ENCODE measurements at places on chromosomes 16 and 17. TPM values are rescaled to one million over a fixed set of nuclear protein-coding genes. Genes with fewer than 3 reads are reported as not detected.

RAB26 gene
- total RNA-seq: 44.9 TPM

CDH15 gene
- total RNA-seq: 3.8 TPM

DBNDD1 gene
- total RNA-seq: 60.2 TPM

DNA sequence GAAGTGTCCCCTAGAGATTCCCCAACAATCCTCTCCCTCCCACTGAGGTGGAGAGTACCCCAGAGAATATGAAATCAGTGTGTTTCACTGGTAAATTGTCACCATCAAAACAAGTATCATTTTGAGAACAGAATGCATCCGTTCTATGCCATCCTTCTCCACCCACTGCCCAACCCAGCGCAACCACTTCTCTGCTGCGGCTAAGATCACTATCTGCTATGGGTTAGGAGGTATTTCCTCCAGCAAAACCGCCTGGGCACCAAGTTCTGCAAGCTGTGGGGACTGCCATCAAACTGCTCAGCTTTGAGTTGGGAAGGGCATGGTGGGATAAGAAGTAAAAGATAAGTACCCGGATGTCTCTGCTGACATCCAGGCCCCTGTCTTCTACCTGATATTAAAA is 24.4 kb downstream of the CNTNAP1 start:
- H3K27ac ChIP-seq: no peak overlapping the region
- H3K4me1 ChIP-seq: no peaks in the 10 kb centered on the region
- no peak for DNase-seq
- no peaks in the 10 kb centered on the region for H3K27me3 ChIP-seq

DNA sequence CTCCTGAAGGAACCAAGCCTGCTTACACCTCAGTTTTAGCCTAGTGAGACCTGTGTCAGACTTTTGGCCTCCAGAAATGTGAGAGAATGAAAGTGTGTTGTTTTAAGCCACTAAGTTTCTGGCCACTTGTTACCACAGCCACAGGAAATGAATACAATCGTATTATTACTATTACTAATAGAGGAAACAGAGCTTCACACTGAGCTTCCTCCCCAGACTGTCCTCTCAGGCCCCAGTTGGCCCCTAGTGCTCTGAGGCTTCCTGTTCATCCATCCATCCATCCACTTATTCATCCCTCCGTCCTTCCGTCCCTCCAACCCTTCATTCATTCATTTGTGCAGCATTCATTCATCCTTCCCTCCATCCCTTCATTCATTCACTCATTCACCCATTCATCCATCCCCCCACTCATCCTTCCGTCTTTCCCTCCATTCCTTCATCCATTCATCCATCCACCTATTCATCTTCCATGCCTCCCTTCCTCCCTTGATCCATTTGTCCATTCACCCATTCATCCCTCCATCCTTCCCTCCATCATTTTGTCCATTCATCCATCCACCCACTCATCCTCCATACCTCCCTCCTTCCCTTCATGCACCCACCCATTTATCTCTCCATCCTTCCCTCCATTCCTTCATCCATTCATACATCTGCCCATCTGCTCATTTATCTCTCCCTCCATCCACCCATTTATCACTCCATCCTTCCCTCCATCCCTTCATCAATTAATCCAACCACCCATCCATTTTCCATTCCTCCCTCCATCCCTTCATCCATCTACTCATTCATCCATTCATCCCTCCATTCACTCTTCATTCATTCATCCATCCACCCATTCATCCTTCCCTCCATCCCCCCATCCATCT is 95.0 kb downstream of the FOXL1 start:
- peaks cover 19% of the 10 kb centered on the region for H3K4me1 ChIP-seq
- no peaks in the 10 kb centered on the region for H3K27me3 ChIP-seq
- H3K27ac ChIP-seq: no peak overlapping the region
- no peak for DNase-seq
- H3K36me3 ChIP-seq: no peaks in the 10 kb centered on the region

GRCh38 chr17:82184761-82185160 is 27.9 kb downstream of the CCDC57 start:
- no peak overlapping the region for H3K4me3 ChIP-seq
- no peak for DNase-seq
- H3K4me1 ChIP-seq: no peaks in the 10 kb centered on the region
- H3K36me3 ChIP-seq: peaks cover 27% of the 10 kb centered on the region
- no peak overlapping the region for H3K27ac ChIP-seq

- no peak overlapping the region for H3K27ac ChIP-seq
- H3K27me3 ChIP-seq: peaks cover 4% of the 10 kb centered on the region
Measured at GRCh38 chr17:14950686-14951085, 314.4 kb downstream of the PMP22 start.

- H3K27ac ChIP-seq: no peak within 1 kb of the TSS
- no peak within 1 kb of the TSS for H3K4me3 ChIP-seq
- H3K4me1 ChIP-seq: no peaks in the 10 kb centered on the region
- H3K36me3 ChIP-seq: no peaks in the 10 kb centered on the region
Measured at GRCh38 chr17:41026715-41027471, at the start of gene KRTAP1-5. TSS of gene KRTAP1-5 (minus strand) at chr17:41027208. CDS start at chr17:41027155, 53 bp downstream.

DNA sequence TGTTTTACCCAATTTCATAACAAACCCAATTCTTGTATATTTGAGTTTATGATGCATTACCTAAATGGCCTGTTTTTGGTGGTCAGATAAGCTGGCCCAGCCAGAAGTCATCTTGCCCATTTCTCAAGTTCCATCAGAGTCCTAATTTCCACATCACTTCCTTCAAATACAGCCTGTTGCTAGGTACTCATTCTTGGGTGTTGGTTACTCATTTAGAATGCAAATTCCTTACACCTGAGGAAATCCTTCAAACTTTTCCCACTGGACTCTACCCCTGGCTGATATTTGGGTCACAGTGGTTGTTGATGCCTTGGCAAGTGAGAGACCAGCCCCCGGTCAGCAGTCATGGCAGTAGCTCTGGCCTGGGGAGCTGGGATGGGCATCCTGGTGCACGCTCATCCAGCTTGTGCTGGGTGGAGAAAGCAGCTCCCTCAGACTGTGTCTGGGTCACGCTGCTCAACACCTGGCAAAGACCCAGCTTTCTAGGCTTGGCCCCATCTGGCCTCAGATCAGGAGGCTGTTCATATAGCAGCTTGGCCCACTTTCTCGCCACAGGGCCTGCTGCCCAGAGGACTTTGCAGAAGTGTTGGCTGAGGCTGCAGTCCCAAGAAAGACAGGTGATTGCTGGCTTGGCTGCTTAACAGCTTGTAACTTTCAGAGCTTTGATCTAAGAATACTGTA is 25.8 kb downstream of the WSB1 start:
- DNase-seq: no peak
- no peak overlapping the region for H3K4me3 ChIP-seq
- peaks cover 17% of the 10 kb centered on the region for H3K36me3 ChIP-seq

GRCh38 chr17:78210111-78210510 is 3.9 kb upstream of the BIRC5 start:
- H3K27me3 ChIP-seq: no peaks in the 10 kb centered on the region
- H3K36me3 ChIP-seq: no peaks in the 10 kb centered on the region

DNA sequence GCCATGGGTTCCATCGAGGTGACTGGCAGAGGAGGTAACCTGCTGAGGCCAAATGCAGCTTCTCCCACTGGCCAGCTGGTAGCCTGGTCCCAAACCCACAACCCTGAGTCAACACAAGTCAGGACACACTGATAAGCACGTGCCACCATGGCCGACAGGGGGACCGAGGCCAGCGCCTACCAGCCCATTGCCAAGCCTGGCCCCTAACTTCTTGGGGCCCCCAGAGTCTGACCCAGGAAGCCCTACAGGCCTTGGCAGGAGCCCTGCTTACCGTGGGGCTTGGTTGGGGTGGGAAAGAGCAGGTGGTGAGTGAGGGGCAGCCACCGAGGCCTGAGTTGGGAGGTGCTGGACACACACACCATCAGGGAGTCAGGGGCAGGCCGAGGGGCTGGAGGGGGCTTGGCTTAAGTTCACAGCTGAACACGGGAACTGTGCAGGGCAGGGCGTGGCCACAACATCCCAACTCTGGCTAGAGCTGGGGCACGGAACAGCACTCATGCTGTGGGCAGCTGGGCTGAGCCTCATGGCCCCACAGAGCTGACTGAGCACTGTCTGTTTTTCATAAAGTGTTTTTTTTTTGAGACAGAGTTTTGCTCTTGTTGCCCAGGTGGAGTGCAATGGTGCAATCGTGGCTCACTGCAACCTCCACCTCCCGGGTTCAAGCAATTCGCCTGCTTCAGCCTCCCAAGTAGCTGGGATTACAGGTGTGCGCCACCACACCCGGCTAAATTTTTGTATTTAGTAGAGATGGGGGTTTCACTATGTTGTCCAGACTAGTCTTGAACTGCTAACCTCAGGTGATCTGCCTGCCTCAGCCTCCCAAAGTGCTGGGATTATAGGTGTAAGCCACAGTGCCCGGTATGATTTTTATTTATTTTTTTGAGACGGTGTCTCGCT is 5.5 kb downstream of the MRPL28 start:
- DNase-seq: no peak
- H3K36me3 ChIP-seq: 0 out of 2 replicates have a peak, but pooled peaks cover 3% of the 10 kb centered on the region
- H3K4me3 ChIP-seq: no peak overlapping the region
- no peaks in the 10 kb centered on the region for H3K27me3 ChIP-seq
- H3K27ac ChIP-seq: no peak overlapping the region
- H3K4me1 ChIP-seq: peaks cover 4% of the 10 kb centered on the region

DNA sequence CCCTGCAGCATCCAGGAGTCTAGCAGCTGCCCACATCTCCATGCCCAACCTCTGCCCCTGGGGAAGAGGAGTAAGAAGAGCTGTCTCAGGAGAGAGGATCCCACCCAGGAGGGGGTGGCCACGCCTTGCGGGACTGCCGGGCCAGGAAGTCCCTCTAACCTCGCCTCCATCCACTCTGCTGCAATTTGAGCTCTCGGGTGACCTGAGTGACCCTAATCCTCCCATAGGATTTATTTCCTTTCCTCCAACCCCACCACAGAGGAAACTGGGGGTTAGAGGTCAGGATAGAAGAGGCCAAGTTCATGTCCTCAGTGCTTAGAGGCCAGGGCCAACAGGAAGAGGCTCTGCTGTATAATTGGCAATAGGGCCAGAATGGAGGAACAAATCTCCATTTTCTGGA is 22.6 kb upstream of the NGFR start:
- H3K27ac ChIP-seq: no peak overlapping the region
- H3K27me3 ChIP-seq: peaks cover 7% of the 10 kb centered on the region
- DNase-seq: no peak
- no peaks in the 10 kb centered on the region for H3K4me1 ChIP-seq

DNA sequence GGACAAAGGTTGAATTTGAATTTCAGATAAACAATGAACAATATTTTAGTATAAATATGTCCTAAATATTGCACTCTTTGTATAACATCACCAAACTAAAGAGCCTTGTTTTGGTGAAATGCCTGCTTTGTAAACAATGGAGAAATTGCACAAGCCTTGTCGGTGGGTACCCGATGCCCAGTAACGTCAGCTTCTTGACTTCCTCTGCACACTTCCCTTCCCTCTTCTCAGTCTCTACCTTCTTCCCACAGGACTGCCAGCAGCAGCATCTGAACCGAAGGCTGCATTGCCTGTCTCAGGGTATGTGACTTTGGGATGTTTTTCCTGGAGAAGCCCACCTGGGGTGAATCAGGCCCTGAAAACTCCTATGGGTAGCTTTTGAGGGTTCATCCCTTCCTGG is 113.9 kb downstream of the UTP18 start:
- H3K4me1 ChIP-seq: no peaks in the 10 kb centered on the region
- no peak overlapping the region for H3K27ac ChIP-seq
- no peaks in the 10 kb centered on the region for H3K27me3 ChIP-seq
- no peak overlapping the region for H3K4me3 ChIP-seq

BTBD17 gene
- total RNA-seq: not detected

DNA sequence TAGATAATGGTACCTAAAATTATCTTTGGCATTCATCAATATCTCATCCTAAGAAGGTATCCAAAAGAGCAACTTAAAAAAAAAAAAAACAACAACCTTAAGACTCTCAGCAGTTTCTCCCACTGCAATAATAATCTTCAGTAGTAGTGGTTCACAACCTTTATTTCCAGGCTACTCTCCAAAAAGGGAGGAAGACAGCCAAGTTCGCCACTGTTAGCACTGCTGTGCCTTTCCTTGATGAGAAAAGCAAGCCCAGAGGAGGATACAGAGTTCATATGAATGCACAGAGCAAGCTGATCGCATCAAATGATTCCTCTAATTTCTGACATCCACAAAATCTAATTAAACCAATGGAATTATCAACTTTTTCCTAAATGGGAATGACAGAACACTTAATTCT is 199.4 kb downstream of the AATF start:
- H3K36me3 ChIP-seq: 0 out of 2 replicates have a peak, but pooled peaks cover 2% of the 10 kb centered on the region
- H3K27me3 ChIP-seq: no peaks in the 10 kb centered on the region
- H3K4me1 ChIP-seq: no peaks in the 10 kb centered on the region
- H3K4me3 ChIP-seq: no peak overlapping the region
- no peak for DNase-seq

DNA sequence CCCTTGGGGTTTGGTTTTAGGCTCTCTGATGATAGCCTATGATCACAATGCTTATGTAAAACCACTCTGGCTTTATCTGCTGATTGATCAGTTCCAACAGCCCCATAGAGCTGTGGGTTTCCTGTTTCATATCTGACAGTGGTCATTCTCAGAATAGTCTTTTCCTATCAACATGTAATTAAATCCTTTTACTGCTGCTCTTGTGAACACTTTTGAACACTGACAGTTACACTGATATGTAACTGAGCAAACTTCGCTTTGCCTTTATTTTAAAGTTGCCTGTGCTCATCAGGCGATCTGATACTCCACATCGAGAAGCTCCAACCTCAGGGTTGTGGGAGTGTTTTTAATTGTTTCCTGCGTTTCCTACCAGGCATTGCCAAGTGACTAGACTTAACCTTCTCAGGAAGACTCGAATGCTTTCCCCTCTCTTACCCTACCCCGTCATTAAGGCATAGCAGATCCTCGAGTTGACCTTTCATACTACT is 17.3 kb upstream of the CLEC18B start:
- no peak overlapping the region for H3K4me3 ChIP-seq
- no peaks in the 10 kb centered on the region for H3K27me3 ChIP-seq
- no peaks in the 10 kb centered on the region for H3K36me3 ChIP-seq

PRKAR1A gene
- 295 TPM for total RNA-seq
